ENCODE measurements at places on chromosomes 2 and 18.

DNA sequence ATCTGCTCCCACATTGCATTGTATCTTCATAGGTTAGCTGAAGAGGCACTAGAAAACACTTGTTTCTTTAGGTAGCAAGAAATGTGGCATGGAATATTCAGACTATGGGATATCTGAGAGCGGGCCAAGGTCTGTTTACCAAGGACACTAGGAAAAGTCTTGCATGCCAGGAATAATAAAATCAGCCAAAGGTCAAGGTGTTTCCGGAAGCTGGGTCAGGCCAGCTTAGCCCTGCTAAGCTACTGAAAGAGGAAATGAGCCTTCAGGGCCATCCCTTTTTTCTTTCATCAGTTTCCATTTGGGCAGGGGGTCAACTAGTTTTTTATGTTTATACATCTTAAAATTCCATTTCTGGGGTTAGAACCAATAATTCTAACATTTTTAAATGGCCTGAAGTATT is 101.1 kb downstream of the DPP4 start:
- no peak for DNase-seq

DNA sequence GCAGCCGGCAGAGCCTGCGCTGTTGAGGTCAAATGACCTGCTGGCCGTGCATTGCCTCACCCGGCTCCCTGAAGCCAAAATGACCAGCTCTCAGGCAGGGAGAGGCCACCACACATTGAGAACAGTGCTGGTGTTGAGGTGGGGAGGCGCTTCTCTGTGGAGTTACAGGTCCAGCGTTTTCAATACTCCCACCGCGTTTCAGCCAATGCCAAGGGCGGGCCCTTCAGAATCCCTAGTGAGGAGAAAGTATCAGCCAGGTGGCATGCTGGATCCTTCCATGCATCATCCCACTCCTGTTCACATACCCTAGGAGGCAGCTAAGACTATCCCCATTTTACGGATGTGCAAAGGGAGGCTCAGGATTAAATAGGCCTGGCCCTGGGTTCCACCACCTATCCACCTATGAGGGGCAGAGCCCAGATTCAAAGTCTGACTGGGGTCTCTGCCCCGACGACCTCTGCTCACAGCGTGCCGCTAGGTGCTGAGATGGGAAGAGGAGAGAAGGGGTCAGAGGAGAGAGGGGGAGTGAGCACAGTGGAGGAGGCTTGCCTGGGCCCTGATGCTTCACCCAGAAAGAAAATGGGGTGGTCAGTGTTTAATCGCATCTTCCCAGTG is 137.6 kb upstream of the ID2 start:
- no peak for DNase-seq

- no peak for DNase-seq
These were observed 862.3 kb downstream of the SUCLG1 start for GRCh38 chr2:83596592-83597282.

GRCh38 chr18:11046140-11046539 is 103.2 kb downstream of the PIEZO2 start:
- no peak for DNase-seq

DNA sequence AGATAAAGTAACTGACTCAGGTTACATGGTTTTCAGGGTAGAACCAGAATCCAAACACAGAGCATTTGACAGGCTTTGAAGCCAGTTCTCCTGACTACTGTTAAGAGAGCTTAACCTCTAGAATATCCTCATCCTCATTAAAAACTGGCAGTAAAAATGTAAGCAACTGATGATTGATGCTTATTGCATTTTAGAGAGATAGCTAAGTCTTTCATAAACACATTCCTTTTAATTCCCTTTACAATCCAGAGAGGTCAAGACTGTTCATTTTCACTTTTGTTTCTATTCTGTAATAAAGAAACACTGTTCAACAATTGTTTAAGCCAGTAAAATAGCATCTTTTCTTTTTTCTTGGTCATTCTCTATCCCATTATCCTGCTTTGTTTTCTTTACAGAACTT is 53.9 kb upstream of the RAB27B start:
- DNase-seq: no peak

DNA sequence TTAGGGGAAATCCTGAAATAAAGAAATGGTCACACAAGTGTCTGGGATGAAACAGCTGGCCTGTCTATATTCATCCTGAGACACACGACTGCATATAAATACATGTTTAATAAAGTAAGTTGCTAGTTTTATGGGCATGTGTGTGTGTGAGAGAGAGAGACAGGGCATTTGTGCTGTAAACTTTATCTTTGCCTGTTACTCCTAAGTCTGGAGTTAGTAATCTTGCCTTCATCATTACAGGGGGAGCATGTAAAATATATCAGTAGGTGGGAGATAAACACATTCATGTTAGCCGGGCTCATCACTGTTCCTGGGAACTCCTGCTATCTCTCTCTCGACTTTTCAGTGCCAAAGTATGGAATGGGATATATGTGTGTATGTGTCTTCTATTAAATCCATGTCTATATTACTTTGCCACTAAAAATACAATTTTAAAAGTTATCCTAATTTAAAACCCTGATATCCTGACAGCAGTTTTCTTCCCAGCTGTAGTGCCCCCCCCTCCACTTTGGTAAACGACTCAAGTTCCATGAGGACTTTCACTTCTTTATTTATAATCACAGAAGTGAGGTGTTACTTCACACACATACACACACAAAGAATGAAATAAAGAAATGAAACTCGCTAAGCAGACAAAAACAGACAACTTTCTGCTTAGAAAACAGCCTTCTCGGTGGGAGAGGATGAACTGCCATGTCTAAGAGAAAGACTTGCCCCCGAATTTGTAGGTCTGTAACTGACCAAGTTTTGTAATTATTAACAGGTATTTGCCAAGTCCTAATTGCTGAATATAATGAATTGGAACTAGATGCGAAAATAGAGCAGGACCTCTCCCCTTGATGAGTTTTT is 947 bp downstream of the ZEB2 start:
- DNase-seq: no peak

DNA sequence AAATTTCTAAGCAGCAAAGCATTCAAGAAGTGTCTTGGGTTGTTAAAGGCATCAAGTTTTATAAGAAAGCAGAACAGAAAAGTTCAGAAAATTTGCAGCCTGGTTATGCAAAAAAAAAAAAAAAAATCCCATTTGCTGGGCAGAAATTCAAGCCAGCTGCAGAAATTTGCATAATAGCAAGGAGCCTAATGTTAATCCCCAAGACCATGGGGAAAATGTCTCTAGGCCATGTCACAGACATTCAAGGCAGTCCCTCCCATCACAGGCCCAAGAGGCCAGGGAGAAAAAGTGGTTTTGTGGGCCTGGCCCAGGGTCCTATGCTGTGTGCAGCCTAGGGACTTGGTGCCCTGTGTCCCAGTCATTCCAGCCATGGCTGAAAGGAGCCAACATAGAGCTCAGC is 269.0 kb upstream of the SLC39A10 start:
- DNase-seq: no peak

DNA sequence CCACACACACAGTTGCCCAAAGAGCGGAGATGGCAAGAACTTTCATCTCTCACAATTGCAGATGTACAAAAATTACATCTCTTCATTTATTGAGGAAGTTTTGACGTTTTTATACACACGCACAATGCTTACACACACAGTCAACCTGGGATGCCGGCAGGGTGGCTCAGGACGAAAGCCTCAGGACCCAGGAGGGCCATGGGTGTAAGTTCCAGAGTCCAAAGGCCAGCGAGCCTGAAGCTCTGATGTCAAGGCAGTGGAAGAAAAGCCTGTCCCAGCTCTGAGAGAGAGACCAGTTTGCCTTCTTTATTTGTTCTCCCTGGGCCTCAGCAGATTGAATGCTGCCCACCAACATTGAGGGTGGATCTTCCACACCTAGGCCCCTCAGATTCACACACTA is 10.1 kb downstream of the AMER3 start:
- no peak for DNase-seq

- no peak for DNase-seq
These were observed 319.9 kb upstream of the ACVR2A start for GRCh38 chr2:147524912-147525311.

- DNase-seq: no peak
These were observed 182.6 kb downstream of the PID1 start for GRCh38 chr2:229088517-229088913.

DNA sequence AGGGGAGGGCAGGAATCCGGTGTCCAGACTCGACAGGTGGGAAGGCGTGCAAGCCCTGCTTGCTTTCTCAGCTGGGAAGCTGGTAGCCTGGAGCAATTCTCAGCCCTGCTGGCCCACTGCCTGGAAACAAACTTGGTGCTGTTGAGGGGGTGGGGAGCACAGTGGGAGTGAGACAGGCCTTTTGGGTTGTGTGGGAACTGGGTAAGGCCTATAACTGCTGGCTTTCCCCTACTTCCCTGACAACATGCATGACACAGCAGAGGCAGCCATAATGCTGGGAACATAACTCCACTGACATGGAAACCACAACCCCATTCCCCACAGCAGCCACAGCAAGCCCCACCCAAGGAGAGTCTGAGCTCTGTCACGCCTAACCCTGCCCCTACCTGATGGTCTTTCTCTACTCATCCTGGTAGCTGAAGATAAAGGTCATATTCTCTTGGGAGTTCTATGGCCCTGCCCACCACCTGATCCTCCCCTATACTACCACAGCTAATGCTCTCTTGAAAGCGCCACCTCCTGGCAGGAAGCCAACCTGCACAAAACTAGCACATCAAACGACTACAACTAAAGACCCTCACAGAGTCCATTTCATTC is 122.9 kb upstream of the ACVR1C start:
- peak; percentile 66 for DNase-seq

DNA sequence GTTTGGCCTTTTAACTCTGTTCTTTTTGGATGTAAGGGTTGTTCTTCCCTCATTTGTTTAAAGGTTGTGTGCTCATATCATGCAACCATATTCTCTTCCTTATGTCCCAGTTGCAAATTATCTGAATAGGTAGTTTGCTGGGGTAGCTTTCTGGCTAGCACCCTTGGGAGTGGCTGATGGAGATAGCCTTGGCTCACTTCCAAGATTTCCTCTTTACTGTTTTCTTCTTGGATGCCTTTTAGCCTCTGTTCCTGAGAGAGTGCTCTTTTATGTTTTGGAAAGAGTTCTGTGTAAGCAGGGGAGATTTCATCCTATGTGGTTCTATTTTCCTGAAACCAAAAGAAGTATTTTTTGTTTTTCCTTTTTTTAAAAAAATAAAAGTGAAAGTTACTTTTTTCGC is 25.4 kb downstream of the USP14 start:
- no peak for DNase-seq

DNA sequence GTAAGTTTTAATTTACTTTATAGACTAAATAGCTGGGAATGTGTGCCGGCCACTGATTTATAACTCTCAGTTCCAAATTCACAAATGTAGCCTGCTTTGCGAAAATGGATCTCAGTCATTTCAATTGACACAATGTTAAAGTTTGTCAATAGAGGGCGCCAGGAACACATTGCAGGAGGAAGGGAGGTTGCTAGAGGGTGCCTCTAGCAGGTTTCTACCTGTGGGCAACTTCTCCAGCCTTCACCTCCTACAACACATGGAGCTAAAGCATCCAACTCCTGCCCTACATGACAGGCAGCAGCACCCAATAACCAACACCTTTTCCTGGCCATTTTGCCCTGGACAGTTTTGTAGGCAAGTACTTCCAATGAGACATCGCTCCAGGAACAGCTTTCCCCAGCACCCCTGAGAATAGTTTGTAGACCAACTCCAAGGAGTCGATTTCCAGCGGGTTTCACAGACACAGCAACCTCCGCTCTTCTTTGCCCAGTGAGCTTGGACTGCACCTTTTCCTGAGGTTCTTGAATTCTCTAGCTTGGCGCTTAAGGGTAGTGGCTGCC is 784.8 kb upstream of the CDH2 start:
- no peak for DNase-seq

- DNase-seq: no peak
These were observed 768.2 kb upstream of the ACVR2A start for GRCh38 chr2:147076634-147077033.

- DNase-seq: no peak
These were observed 39.9 kb downstream of the MAP3K2 start for GRCh38 chr2:127347734-127348392.

- no peak for DNase-seq
These were observed 423.4 kb downstream of the PID1 start for GRCh38 chr2:228847684-228848083.

GRCh38 chr2:46164529-46165301 is 132.5 kb upstream of the EPAS1 start:
- DNase-seq: peak; percentile 52

GRCh38 chr2:188475945-188476344 is 184.3 kb downstream of the GULP1 start:
- no peak for DNase-seq

DNA sequence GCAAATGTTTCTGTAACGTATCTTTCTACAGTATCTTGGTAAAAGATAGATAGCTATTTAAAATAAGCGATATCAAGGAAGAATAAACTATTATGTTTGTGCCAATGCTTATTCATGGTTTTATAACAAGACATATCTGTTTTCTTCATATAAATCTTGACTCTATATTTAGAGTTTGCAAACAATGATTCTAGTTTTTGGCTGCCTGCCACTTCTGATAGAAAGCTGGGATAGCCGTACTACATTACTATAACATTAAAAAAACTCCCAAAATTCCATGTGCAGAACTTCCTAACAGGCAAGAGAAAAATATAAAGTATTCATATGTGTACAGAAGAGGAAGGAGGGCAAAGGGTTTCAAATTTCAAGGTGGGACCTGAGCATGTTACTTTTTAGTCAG is 985.0 kb downstream of the BCL11A start:
- DNase-seq: no peak

DNA sequence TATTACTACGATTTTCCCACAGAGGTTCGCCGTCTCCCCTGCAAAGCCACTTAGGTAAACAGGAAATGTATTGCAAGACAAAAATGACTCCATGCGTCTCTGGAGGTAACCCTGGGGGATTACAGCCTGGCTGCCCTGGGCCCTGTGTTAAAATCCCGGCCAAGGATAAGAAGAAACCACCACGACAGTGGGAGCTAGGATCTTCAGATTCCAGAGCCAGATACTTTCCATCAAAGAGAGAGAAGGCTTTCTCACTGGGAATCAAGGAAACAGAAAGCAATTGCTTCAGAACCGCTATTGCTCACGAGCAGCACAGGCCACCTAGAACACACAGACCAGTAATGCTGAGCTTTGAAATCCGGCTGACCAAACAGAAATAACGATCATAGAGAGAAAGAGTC is 97.9 kb upstream of the ZNF516 start:
- DNase-seq: no peak

- no peak for DNase-seq
These were observed 4.9 kb upstream of the TAF1B start for GRCh38 chr2:9838391-9838790.

GRCh38 chr2:106581328-106581727 is 94.2 kb downstream of the CD8B2 start:
- no peak for DNase-seq

DNA sequence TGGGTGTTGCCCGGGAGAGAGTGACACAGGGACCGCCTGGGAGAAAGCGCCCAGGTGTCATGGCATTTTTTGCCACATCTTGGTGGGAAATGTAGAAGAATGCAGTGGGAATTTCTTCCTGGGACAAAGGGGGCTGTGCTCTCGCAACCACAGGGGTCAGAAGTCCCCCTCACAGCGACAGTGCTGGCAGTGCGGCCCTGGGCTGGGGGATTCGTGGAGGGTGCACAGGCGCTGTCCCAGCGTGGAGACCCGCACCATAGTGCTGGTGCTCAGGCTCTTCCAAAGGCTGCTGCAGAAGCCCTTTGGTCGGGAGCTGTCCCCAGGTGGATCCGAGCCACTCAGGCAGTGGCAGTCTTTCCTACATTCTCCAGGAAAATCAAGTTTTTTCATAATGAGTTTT is 128.8 kb upstream of the SOX11 start:
- no peak for DNase-seq

- peak; percentile 3 for DNase-seq
These were observed 58.5 kb downstream of the HS1BP3 start for GRCh38 chr2:20592106-20593071.

- DNase-seq: no peak
These were observed 30.7 kb downstream of the INO80C start for GRCh38 chr18:35466815-35467623.

All from body of pancreas (tissue), 4 donors.